ENCODE measurements at places on chromosomes 7 and 10.
A peak's percentile ranks its signal among the peaks of the same experiment; 100 is the strongest.

GRCh38 chr7:22846961-22847360 is 24.3 kb upstream of the TOMM7 start:
- DNase-seq: no peak

DNA sequence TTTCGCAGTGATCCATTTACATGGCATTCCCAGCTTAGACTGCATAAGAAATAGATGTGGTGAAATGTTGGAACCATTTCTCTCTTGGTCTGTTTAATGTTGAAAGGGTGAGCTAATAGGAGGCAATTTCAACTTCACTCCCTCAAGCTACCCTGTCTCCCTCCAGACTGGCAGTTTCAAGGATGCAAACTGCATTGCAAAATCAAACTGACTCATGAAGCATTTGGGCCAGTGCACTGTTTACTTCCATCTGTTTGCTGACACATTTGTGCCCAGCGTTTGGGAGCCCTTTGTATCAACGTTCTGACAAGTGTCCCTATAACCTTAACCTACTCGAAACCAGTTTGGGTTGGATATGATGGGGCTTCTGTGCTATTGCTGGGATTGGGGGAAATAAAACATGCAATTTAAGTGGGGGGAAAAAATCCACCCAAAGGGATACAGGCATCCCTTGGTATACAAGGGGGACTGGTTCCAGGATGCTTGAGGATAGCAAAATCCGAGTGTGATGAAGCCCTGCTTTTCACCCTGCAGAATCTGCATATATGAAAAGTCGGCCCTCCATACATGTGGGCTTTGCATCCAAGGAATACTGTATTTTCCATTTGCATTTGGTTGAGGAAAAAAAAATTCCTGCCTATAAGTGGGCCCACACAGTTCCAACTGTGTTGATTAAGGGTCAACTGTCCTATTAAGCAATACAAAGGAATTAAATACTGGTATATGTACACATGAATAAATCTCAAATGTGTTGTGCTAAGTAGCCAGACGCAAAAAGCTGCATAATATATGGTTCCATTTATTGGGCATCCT is 15.6 kb downstream of the RHEB start:
- no peak for DNase-seq

GRCh38 chr7:110914263-110914662 is 176.7 kb upstream of the LRRN3 start:
- no peak for DNase-seq

- DNase-seq: peak; percentile 3
Observed at GRCh38 chr10:113261161-113261560, 291.7 kb upstream of the HABP2 start.

DNA sequence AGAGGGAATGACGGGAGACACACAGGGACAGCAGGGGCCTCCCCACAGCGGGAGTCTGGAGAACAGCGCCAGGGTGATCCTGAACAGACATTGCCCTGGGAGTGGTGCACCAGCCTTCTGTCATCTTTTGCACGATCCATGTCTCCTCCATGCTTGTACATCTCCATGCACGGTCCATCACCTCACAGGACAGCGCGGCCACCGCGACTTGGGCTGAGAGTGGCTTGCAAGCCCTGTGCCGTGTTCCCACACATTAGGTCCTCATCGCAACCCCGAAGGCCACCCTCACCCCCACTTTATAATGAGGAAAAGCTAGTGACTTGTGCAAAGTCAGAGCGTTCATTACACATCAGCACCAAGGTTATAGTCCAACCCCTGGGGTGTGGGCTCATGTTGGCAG is 64.7 kb downstream of the CDH23 start:
- DNase-seq: no peak

GRCh38 chr10:37754538-37755323 is 102.7 kb downstream of the ZNF248 start:
- DNase-seq: peak; percentile 1

DNA sequence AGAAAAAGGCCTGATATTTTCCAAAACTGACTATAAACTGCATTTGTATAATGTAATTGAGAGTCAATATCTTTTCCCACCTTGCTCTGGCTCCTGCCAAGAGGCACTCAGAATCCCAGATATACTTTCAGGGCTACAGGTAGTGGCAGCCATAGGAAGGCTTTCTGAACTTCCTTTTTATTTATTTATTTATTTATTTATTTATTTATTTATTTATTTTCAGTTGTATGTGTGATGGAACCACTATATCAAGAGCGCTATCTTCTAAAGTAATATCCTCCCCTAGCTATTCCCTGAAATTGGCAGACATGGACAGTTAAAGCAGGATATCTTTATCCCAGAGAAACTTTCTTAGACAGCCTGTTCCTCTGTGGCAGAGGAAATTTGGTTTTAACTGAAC is 86.7 kb downstream of the SEMA3E start:
- no peak for DNase-seq

DNA sequence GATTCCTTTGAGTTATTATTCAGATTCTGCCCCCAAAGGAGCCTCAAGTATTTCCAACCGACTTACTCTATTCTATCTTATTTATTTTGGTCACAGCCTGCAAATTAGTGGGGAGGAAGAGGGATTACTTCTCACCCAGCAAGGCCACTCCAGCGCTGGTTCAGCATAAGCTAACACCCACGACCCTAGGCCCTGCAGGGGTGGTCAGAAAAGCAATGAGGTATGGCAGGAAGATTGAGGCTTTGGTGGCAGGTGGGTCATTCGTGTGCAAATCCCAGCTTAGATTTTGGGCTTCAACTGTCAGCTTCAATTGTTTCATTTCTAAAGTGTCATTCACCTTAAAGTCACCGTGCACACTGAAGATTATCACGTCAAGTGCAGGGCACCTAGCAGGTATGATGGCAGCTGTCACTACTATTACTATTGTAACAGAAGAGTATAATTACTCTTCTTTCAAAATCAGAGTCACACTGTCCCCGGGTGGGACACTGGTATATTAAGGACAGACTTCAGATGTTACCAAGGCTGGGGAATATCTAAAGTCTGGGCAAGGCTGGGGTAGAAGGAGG is 48.8 kb upstream of the OPTN start:
- DNase-seq: no peak

DNA sequence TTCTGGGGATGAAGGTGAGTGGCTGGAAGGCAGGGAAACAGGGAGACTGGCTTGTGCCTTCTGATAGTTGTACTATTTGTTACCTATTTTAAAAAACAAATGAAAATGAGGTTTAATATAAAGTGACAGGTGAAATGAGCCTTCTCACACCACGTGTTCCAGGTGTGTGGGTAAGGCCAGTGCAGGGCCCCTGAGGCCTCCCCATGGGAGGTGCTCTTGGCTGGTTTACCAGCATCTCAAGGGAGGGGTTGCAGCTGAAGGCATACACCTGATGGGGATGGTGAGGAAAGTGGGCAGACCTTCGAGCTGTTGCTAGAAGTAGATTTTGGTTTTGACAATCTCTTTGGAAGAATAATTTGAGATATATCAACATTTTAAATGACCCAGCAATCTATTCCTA is 103.6 kb downstream of the ARHGAP22 start:
- no peak for DNase-seq

DNA sequence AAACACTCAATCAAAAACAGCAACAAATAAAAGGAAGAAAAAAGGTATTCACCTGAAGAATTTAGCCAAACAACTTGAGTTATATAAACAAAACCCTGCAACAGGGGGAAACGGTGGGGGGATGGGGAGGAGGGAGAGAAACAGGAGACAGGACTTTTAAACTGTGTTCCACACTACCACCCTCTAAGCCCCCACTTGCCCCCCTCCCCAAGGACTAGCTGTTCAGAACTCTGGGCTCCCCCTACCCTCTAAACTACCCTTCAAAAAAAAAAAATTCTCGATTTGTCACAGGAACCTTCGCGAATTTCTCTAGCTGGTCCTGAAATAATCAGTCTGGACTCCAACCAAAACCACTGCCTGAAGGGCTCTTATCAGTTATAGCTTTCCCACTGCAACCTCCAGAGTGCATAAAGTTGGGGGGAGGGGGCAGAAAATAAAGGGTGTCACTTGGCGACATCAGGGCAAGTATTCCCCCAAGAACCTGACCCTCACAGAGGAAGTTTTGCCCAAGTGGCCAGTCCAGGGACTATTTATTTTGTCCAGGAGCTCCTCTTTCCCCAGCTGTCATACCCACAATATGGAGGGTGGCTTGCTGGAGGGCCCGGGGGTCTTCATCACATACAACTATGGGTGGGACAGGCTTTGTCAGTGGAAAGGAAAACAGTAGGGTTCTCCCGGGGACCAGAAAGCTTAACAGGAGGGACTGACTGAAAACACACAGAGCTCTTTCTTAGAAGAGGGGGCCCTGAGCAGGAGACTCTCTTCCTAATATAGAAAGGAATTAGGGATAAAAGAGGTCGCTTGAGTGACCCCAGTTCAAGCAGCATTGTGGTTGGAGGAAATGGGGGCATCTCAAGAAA is 1.3 kb downstream of the UBE2H start:
- DNase-seq: no peak

DNA sequence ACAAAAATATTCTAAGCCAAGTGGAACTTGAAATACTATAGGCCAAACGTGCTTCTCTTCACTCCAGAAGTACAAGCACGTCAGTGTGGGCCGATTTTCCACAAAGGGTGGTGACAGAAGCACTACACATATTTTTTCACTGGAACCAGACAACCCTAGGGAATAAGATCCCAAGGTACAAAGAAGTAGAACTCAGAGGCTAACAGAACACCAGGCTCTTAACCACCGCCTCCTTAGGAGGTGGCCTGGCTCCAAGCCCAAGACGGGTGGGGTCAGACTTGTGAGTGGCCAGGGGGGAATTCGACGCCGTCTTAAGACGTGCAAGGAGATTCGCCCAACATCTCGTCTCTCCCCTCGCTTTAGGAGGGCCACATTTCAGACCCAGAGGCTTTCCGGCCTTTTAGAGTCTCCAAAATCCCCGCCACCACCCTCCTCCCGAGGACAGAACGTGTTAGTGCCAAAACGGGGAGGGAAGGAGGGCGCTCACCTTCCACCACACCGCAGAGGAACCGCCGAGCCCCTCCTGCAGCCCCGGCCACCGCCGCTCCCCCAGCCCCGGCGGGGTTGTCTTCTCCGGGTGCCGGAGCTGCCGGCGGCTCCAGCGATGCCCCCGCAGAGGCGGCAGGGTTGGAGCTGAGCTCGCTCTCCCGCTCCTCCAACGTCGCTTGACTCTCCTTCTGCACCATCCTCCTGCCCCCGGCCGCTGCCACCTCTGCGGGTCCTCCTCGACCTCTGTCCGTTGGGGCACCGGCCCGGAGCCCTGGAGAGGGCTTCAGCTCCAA is 716 bp downstream of the OGA start:
- DNase-seq: peak; percentile 15
